ENCODE measurements at places on chromosomes 2 and 18.

- DNase-seq: no peak
Observed at GRCh38 chr2:225117051-225117716, 74.9 kb upstream of the DOCK10 start.

GRCh38 chr18:46243095-46243494, 138.9 kb downstream of the HAUS1 start:
- no peak for DNase-seq

- no peak for DNase-seq
Observed at GRCh38 chr2:148909114-148909513, 34.1 kb downstream of the KIF5C start.

GRCh38 chr2:32064713-32065112, 1.4 kb downstream of the SPAST start:
- DNase-seq: no peak

DNA sequence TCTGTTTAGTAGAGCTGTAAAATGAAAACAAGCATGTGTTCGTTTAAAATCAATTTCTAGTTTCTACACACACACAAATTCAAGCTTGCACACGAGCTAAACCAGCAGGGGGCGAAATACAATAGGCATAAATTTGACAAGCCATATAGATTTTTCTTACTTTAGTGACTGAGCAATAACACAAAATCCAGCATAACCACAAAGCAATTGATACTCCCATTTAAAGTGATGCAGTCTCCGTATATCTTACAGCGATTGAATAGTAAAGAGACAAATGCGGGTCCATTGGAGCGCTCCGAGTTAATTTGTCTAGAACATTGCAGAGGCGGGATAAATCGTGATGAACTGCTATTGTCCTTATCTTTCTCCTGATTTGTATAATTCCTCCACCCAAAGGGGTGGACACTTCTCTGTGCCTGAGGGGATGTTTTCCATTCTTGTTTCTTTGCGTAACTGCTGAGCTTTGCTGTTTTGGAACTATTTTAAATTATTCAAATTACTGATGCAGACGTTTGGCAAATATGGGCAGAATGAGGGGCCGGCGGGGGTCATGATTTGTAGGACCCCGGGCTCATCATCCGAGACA, 1.2 kb upstream of the AFTPH start:
- peak; percentile 11 for DNase-seq

All from stimulated activated CD4-positive, alpha-beta T cell treated with anti-CD3 and anti-CD28 coated beads, Interleukin-15, amount 100 ng/mL, for 1 hour (primary cell).